ENCODE measurements at places on chromosomes 3 and 15.

GRCh38 chr3:50392101-50392715 is 32.9 kb upstream of the TMEM115 start:
- H3K27me3 ChIP-seq = no peaks in the 10 kb centered on the region
- no peak overlapping the region for H3K4me3 ChIP-seq
- no peaks in the 10 kb centered on the region for H3K36me3 ChIP-seq
- H3K27ac ChIP-seq = no peak overlapping the region
- no peaks in the 10 kb centered on the region for H3K4me1 ChIP-seq

DNA sequence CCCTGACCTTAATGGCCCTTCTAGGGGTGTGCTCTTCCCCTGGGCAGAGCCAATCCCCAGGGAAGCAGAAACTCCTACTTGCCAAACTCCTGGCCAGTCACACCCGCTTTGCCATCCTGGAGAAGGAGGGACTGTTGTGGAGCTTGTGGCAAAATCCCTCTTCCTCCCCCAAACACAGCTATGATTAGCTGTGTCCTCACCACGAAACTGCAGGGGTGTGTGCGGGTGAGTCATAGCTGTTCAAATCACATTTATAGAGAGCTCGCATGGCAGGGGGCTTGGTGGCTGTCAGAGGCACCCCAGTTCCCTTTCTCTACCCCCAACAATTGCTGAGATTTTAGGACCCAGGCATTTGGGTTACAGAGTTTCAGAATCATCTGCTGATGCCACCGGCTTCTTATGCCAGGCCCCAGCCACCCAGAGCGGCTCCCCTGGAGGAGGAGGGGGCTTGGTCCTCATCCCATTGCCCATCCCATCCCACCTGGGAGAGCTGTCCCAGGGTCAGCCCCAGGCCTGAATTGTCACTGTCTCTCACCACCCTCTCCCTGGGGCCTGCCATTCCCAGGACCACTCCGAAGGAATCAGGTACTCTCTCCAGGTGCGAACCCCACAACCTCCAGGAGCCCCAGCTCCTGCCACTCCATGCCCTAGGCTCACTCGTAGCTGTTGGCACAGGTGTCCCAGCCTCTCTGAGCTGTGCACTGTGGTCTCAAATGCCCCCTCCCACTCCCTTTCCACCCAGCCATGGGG is 28.8 kb upstream of the MAGEF1 start:
- H3K36me3 ChIP-seq = no peaks in the 10 kb centered on the region
- peaks cover 51% of the 10 kb centered on the region for H3K4me1 ChIP-seq
- DNase-seq = no peak
- H3K27ac ChIP-seq = peak overlapping the region; percentile 79
- no peak overlapping the region for H3K4me3 ChIP-seq

DNA sequence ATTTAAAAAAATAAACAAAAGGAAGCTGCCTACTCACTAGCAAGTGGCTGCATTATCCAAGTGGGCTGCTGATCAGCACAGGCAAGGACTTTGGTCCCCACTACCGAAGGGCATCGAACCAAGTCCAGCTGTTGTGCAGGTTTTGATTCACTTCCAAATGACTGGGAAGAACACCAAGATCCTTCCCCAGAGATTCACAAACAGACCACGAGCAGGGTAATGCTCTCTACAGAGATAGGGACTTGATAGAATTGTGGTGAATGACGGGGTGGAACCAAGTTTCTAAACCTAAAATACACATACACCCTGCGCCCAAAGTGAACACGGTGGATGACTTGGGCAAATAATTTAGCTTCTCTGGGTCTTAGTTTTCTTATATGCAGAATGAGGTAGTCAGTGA is 203.7 kb upstream of the ICE2 start:
- H3K36me3 ChIP-seq = no peaks in the 10 kb centered on the region
- no peak for DNase-seq
- peaks cover 3% of the 10 kb centered on the region for H3K4me1 ChIP-seq
- H3K27me3 ChIP-seq = no peaks in the 10 kb centered on the region
- H3K4me3 ChIP-seq = no peak overlapping the region
- H3K27ac ChIP-seq = no peak overlapping the region

GRCh38 chr3:125511420-125512118 is 8.4 kb downstream of the SNX4 start:
- H3K27me3 ChIP-seq = no peaks in the 10 kb centered on the region
- DNase-seq = no peak
- peaks cover 12% of the 10 kb centered on the region for H3K4me1 ChIP-seq
- peaks cover 33% of the 10 kb centered on the region for H3K36me3 ChIP-seq
- no peak overlapping the region for H3K4me3 ChIP-seq
- peak overlapping the region; percentile 17 for H3K27ac ChIP-seq

DNA sequence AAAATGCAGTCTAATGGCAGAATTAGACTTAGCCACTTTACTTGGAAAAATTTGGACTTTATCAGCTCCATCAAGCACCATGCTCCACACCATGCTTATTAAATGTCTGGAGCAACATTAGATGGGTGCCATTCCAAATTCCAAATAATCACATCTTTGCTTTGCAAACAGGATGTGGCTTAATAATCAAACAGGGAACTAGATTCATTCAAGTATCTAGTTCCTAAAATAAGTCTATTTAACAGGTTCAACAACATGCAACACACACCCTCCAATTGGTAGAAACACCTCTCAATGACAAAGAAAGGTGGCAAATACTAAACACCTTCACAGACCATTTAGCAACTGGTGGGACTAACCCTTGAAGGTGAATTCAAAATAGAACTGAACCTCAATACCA is 3.5 kb downstream of the HEXA start:
- H3K27me3 ChIP-seq = no peaks in the 10 kb centered on the region
- H3K4me1 ChIP-seq = peaks cover 33% of the 10 kb centered on the region
- no peak overlapping the region for H3K27ac ChIP-seq
- no peak overlapping the region for H3K4me3 ChIP-seq

DNA sequence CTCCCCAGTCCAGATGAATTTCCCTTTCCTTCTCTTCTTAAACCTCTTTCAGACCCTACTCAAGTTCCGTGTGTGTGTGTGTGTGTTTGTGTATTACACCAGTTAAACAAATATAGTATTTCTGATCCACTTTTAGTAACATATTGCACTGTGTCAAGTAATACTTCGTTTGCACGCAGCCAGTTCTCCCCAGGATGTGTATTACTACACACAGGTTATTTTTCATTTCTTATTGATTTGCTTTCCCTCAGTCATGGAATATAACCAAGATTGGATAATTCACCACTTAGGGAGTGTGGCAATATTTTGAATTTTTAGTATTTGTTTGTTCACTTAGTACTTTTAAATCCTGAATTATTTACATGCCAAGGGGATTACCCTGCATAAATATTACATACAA is 667.0 kb downstream of the NR2F2 start:
- H3K27ac ChIP-seq = no peak overlapping the region
- no peak overlapping the region for H3K4me3 ChIP-seq
- no peaks in the 10 kb centered on the region for H3K4me1 ChIP-seq

DNA sequence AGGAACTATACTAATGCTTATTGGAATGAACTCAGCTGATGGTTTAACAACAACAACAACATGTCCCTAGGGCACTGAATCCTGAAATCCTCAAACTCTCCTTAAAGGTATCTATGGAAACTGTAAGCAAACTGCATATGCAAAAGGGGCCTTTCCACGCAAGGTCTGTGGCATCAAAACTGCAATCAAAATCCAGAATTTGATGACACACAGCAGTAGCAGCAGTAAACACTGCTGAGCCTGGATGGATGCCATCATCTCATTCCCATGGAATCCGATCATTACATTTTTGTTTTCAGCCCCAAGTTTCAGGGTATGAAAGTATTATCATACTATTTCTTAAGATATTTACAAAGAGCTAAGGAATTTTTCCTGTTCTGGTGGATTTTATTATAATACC is 399.7 kb downstream of the VPS13C start:
- no peak for DNase-seq
- no peaks in the 10 kb centered on the region for H3K36me3 ChIP-seq
- H3K27ac ChIP-seq = no peak overlapping the region
- peaks cover 2% of the 10 kb centered on the region for H3K4me1 ChIP-seq
- H3K4me3 ChIP-seq = no peak overlapping the region

DNA sequence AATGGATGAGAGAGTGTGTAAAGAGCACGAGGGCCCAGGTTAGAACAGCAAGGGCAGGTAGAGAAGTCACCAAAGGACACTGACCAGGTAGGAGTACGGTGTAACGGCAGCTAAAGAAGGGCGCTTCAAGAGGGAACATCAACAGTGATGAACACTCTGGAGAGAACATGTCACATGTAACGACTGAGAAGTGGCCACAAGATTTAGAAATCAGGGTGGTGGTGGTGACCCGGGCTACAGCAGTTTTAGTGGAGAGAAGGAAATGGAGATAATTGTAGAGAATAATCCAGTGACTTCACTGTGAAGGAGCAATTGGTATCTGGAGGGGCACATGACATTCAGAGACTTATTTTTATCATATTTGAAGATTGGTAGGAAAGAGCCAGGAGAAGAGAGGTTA is 1.2 kb upstream of the C15orf40 start:
- peaks cover 33% of the 10 kb centered on the region for H3K4me1 ChIP-seq
- H3K36me3 ChIP-seq = peaks cover 18% of the 10 kb centered on the region
- H3K27me3 ChIP-seq = no peaks in the 10 kb centered on the region
- no peak overlapping the region for H3K27ac ChIP-seq
- DNase-seq = no peak

DNA sequence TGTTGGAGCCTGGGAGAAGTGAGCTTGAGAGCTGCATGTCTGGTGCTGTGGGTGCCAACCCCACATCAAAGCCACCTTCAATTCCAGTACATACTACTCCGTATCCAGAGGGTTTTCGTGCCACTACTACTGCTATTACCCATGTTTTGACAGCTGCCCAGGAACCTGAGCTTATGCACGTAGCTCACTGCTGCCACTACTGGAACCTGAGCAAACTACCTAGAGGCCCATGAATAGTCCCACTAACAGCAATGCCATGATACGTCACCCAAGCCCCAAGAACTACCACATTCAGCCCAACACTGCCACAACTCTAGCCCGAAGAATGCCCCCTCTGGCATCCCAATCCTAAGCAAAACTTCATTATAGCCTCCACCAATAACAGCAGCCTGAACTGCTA is 215.2 kb upstream of the BCHE start:
- no peaks in the 10 kb centered on the region for H3K36me3 ChIP-seq
- H3K4me3 ChIP-seq = no peak overlapping the region
- DNase-seq = no peak
- H3K27me3 ChIP-seq = no peaks in the 10 kb centered on the region
- no peak overlapping the region for H3K27ac ChIP-seq

GRCh38 chr3:16828815-16829214 is 55.9 kb upstream of the PLCL2 start:
- H3K4me3 ChIP-seq = no peak overlapping the region
- H3K27ac ChIP-seq = no peak overlapping the region
- no peaks in the 10 kb centered on the region for H3K4me1 ChIP-seq
- no peaks in the 10 kb centered on the region for H3K36me3 ChIP-seq
- no peaks in the 10 kb centered on the region for H3K27me3 ChIP-seq

DNA sequence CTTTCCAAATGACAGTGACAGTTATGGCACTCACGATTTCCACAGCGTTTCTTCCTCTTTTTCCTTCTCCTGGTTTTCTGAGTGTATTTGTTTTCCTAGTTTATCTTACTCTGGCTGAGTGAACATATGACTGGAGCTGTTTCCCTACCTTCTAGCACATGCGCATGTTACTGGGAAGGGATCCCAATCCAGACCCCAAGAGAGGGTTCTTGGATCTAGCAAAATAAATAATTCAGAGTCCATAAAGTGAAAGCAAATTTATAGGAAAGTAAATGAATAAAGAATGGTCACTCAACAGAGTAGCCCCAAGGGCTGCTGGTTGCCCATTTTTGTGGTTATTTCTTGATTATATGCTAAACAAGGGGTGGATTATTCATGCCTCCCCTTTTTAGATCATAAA is 23.8 kb downstream of the METTL6 start:
- no peaks in the 10 kb centered on the region for H3K4me1 ChIP-seq
- H3K27me3 ChIP-seq = peaks cover 2% of the 10 kb centered on the region
- DNase-seq = no peak
- no peak overlapping the region for H3K27ac ChIP-seq
- no peak overlapping the region for H3K4me3 ChIP-seq

DNA sequence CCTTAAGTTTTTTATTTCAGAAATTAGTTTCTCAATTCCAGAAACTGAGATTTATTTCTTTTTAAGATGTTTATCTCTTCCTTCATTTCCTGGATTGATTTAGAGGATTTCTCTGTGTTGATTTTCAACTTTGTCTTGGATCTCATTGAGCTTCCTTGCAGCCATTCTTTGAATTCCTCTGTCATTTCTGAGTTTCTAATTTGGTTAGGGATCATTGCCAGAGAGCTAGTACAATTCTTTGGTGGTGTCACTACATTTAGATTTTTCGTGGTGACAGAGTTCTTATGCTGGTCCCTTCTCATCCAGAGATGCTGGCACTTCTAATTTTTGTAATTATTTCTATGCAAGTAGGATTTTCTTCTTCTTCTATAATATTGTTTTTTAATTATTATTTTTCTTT is 691.1 kb upstream of the NAALADL2 start:
- H3K4me3 ChIP-seq = no peak overlapping the region
- H3K27ac ChIP-seq = no peak overlapping the region
- H3K4me1 ChIP-seq = peaks cover 4% of the 10 kb centered on the region
- no peak for DNase-seq

- peaks cover 74% of the 10 kb centered on the region for H3K27me3 ChIP-seq
- no peak for DNase-seq
- no peak overlapping the region for H3K4me3 ChIP-seq
Observed at GRCh38 chr3:181564222-181564621, 147.5 kb upstream of the SOX2 start.

DNA sequence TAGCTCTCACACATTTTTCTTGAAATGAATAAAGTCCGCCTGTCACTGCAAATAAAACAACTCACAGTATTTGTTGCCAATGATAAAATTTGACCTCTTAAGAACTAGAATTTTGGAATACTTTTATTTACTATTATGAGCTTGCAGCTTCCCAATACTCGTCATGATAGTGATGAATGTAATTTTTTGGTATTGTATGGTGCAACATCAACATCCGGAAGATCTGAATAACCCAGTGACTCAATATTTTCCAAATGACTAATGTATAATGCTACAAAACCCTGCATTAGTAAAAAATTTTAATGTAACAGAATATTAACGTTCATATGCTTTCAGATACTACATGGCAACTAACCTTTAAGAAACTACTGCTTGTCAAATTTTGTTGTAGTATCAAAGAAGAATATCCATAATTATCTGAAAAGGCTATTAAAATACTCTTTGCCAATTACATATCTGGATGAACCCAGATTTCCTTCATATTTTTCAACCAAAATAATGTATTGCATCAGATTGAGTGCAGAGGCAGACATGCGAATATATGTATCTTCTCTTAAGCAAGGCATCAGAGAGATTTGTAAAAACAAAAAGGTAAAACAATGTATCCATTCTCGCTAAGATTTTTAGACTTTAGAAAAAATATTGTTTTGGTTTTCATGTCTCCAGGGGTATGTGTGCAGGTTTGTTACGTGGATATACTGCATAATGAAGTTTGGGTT is 95.3 kb downstream of the IGF2BP2 start:
- peaks cover 8% of the 10 kb centered on the region for H3K36me3 ChIP-seq
- no peaks in the 10 kb centered on the region for H3K27me3 ChIP-seq
- H3K4me3 ChIP-seq = no peak overlapping the region
- peaks cover 54% of the 10 kb centered on the region for H3K4me1 ChIP-seq

DNA sequence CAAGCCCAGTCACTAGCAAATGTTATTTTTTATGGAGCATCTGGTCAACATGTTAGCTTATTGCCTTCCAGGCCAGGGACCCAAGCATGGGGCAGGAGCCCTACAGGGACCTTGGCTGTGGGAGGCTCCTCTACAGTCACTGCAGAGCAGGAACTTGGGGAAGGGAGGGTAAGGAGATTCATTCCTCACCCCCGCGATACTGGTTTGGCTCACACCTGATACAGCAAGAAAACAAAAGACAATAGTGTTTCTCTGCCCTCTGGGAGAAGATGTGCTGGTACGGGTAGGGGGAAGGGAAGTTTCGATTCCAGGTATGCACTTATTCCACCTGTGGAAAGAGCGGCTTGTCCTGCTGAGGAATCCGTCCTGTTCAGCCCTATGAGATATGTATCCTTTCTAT is 77.6 kb downstream of the SLC12A8 start:
- H3K4me3 ChIP-seq = no peak overlapping the region
- H3K27ac ChIP-seq = no peak overlapping the region
- peaks cover 3% of the 10 kb centered on the region for H3K4me1 ChIP-seq
